Activated CD8-positive, alpha-beta memory T cell treated with anti-CD3 and anti-CD28 coated beads for 36 hours (primary cell): ENCODE measurements at places on chromosomes 3 and 15. TPM values are rescaled to one million over a fixed set of nuclear protein-coding genes. Genes with fewer than 3 reads are reported as not detected.

The NR1I2 gene
- total RNA-seq, result 0.55 TPM

The PEX5L gene
- total RNA-seq, result not detected

The LMCD1 gene
- total RNA-seq, result 2.2 TPM

The GOLGA6L4 gene
- total RNA-seq, result 0.84 TPM

The SLC22A13 gene
- 0.23 TPM for total RNA-seq
